ENCODE measurements at places on chromosomes 3 and 15.

DNA sequence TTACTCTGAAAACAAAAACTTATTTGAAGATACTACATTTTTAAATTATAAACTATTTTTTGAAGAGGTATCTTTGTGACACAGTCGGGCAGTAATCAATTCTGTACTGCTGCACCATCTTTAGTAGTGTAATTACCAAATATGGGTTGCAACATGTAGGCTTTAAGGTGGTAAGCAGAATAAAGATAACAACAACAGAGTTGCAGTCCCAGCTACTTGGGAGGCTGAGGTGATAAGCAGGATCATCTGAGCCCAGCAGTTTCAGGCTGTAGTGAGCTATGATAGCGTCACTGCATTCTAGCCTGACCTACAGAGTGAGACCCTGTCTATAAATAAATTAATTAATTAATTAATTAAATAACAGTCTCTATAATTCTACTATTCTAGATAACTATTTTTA is 6.0 kb downstream of the PLOD2 start:
- ATAC-seq, result no peak

GRCh38 chr15:58876306-58877106 is 57.0 kb downstream of the SLTM start:
- ATAC-seq, result no peak

GRCh38 chr3:168939651-168940238 is 723.8 kb downstream of the MECOM start:
- ATAC-seq, result no peak

GRCh38 chr3:107211608-107212007 is 165.6 kb upstream of the CCDC54 start:
- ATAC-seq, result no peak

DNA sequence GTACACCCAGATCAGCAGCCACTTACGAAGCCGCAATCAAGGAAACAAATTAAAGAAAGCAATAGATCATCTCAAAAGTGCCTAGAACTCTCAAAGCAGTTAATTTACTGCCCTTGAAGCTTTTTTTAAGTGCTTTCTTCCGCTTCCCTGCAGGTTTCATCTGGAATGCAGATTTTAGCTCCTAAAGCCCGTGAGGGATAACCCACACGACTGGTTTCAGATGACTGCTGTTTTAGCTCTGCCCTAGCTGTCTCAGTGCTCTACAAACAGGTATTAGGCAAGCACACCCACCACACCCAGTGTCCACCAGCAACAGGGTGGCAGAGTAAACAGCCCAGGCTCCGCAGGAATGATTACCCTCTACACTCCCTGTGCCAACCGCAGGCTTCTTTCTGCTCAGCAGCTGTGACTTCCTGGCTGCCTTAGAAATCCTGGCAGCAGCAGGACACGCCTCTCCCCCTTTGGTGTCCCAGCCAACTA is 126.0 kb downstream of the FMN1 start:
- peak; percentile 60 for ATAC-seq

DNA sequence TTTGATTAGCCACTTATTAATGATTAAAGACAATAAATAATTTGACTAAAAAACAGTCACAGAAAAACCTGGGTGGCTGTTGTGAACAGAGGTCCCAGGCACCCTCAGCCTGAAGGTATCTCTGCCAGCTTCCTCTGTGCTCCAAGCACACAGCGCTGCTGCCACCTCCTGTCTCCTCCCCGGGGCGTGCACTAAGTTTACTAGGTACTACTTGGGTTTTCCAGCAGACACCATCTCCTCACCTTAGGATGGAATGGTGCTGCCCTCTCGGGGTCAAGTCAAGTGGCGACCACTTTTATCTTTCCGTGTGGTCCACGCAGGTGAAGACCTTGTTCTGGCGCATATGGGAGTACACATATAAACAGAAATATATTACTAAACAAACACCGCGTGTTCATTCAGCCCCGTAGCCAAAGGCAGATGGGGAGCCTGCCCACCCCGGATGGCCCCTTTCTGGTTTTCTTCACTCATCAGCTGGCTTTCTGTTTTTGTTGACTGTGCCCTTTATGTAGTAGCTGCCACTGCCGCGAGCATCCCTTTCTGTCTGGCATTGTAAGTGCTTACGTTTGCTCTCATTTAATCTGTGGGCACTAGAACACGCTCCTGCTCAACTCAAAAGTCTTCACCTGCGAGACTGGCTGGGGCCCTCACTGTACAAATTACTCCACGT is 128.0 kb downstream of the LRIG1 start:
- ATAC-seq, result peak; percentile 84

GRCh38 chr3:163422671-163423070 is 1655.6 kb downstream of the SI start:
- ATAC-seq, result no peak

DNA sequence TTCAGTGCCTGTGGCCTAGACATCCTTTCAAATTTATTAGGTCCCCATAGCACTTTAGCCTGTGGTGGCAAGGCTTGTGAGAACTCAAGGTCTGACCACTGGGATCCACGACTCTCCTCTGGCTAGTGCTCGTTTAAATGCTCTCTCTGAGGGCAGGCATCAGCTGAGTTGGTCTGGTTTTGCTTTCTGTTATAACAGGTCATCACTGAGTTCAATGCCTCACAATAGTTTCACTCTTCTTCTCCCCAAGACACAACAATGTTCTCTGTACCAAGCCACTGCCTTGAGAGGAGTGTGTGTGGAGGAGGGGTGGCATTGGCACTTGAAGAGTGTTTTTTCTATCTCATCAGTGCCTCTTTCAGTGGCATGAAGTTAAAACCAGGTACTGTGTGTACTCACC is 7.6 kb downstream of the OR5K4 start:
- ATAC-seq, result no peak

DNA sequence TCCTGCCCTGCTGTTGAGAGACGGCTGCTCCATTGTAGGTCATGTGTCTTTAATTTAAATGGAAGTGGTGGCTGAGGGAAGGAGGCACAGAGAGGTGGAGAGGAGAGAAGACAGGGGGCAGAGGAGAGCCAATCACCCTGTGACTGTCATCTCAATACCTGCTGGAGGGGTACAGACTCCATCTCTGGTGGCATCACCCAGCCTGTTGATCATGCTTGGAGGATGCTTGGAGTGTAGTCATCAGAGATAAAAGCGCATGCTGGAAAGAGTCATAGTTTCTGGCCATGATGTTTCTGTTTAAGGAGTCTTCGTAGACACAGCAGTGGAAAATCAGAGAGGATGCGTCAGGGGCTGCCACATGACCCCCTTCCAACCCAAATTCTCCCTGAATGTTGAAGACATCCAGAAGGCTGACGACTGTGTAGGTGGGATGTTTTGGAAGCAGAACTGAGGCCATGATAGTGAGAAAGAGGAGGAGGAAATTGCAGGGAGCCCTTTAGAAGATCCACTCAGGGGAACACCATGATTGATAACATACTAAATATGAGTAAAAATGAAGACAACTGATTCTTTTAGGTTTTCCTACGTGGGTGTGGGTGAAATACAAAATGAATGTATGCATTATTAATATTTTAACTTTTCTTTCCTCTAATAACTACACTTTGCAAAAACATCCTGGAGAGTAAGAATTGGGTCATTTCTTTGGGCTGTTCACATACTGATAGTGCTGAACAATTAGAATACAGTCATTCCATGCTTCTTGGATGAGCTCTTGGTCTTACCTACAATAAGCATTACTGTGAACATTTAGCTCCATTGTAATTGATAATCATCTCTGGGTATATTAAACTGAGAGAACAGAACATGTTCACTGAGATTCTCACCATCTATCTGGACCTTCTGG is 210.6 kb upstream of the ATP10A start:
- ATAC-seq, result no peak

DNA sequence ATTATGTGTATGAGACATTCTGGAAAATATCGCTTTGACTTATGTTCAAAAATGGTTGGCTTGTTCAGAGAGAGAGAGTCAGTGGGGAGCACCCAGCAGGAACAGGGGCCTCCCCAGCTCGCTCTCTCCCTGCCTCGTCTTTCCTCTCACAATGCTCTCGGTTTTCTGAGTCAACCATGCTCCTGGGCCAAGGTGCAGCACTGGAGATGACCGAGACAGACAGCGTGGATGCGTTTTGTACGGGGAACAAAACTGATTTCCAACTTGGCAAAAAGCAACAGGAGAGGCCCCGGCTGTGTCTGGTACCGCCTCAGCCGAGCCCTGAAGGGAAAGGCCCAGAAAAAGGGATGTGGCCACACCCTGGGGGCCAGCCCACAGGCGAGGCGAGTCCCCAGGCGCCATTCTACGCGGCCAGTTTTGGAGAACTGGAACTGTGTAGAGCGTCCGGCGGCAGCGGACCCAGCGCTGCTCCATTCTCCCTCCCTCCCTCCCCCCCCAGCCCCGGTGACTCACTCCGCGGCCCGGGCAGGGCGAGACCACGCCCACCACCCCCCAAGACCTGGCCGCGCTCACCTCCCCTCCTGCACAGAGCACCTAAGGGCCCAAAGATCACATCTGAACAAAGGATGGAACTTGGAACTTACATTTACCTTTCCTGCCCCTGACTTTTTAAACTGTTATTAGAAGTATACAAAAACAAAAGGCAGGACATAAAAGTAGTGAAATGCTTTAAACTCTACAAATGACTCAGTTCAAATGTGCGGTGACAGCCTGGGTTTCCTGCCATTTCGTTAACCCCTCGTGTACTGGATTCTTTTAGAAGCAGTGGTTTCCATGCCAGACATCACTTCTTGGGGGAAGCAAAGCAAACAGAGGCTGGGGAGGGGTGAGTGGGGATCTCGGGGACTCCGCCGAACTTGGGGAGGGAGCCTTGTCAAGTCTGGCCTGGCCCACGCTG is 12.7 kb downstream of the ATP10A start:
- peak; percentile 52 for ATAC-seq

DNA sequence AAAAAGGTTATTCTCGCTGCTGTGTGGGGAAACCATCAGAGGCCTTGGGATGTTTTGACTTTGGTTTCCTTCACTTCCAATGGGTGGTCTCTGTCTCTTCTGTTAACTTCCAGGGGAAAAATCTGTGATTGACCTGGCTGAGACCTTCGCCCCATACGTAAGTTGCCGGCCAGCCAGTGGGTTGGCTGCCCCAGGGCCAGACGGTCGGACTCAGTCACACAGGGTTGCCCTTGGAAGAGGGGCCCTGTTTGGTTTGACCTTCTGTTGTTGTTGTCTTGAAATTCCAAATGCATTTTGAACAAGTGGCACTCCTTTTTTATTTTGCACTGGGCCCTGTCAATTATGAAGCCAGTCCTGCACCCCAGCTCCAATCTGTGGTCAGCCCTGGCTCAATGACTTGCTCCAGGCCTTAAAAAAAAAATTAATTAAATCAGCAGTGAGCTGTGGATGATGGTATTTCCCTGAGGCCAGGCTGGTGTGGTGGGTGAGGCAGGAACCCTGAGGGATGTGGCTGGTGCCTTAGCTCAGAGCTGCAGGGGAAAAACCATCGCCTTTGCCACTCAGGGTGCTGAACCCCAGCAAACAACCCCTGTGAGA is 4.5 kb downstream of the FAM107A start:
- no peak for ATAC-seq

DNA sequence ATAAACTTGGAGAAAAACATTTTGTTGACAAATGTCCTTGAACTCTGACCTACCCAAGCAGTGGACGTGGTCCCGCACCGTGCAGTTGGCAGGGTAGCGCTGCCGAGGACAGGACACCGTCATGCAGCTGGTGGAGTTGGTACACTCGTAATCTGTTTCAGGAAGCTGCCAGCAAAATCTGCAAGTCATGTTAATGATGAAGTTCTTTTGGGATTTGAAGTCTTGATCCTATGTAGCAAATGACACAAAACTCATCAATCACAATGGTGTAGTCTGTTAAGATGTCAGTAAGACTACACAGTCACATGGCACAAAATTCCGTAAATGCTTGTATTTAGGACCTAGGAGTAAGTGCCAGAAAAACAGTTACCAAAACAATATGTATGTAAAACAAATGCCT is 5.5 kb downstream of the TM2D3 start:
- no peak for ATAC-seq

DNA sequence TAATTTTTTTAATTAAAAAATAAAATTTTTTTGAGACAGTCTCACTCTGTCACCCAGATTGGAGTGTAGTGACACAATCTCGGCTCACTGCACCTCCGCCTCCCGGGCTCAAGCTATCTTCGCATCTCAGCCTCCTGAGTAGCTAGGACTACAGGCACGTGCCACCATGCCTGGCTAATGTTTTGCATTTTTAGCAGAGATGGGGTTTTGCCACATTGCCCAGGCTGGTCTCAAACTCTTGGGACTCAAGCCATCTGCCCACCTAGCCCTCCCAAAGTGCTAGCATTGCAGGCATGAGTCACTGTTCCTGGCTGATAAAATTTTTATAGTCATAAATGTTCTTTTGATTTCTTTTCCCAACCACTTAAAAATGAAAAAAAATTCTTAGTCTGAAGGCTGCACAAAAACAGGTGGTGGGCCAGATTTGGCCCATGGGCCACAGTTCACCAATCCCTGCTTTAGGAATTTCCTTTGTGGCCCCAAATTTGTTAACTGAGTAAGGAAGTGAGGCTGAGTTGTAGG is 9.2 kb downstream of the UBA5 start:
- ATAC-seq, result no peak

DNA sequence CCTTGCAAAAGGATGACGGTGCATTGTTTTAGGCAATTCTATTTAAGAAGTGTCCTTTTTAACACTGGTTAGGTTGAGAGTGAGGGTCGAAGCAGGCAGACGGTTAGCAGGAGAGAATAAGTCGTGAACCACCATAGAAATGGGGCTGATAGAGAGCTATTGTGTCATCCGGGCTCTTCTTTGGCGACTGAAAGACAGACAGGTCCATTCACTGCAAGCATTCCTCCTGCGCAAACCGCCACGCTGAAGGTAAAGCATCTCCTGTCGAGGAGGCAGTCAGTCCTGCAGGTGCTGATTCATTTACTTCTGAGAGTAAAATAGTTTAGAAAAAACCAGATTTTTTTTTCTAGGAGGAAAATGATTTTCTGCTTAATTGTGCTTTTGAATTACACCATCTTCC is 1002.8 kb upstream of the NR2F2 start:
- no peak for ATAC-seq

DNA sequence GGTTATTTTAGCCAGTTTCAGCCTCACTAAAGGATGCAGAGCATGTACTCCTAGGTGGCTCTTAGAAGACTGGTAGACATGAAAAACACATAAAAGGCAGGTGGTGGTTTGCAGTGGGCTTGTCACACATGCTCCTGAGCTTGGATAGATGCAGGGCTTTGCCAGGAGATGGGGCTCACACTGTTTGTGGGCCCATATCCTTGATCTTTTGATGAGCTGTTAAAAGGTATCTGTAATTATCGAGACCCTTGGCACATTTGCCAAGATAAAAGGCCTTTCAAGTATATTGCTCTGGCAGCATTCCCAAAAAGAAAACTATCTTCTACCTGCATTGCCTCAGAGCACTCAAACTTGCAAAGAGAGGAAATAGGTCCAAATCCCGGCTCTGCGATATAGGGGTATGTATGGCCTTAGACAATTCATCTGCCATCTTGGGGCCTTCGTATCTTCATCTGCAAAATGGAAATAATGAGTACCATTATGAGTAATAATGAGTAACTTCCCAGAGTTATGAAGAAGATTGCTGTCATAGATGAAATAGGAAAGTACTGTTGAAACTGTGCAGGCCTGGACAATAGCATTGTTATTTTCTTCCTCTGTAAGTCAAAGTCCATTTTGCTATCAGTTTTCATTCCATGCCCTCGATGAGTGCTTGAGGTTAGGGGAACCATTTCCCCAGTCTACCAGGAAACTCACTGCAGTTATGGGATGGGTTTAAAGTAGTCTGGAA is 172.7 kb downstream of the SYNPR start:
- peak; percentile 72 for ATAC-seq
